ENCODE measurements at places on chromosomes 4 and X. TPM values are rescaled to one million over a fixed set of nuclear protein-coding genes. Genes with fewer than 3 reads are reported as not detected.

The NAP1L2 gene
- total RNA-seq, result 0.80 TPM

The SOWAHD gene
- total RNA-seq, result 9.9 TPM

The PLXNB3 gene
- total RNA-seq, result not detected

The SHOX gene
- not detected for total RNA-seq

The FUNDC1 gene
- total RNA-seq, result 6.6 TPM

The MUC7 gene
- total RNA-seq, result not detected

GRCh38 chr4:33739884-33740632, 2504.3 kb downstream of the ARAP2 start:
- DNase-seq, result no peak

DNA sequence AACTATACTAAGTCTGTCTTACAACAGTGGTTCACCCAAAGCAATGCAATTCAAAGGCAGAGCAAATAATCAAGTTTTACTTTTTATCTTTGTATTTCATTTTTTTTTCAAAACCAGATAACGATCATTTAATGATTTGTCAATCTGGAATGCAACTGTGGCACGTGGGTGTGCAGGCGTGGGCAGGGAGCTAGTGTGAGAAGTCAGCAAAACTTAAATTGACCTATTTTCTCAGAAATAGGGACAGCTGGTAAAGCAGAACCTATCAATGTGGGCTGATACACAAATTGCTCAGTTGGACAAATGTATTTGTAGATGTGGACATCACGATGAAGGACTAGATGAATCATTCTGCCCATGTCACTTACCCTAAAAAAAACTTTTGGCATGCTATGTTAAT, 105.6 kb downstream of the CBLL2 start:
- DNase-seq, result no peak

DNA sequence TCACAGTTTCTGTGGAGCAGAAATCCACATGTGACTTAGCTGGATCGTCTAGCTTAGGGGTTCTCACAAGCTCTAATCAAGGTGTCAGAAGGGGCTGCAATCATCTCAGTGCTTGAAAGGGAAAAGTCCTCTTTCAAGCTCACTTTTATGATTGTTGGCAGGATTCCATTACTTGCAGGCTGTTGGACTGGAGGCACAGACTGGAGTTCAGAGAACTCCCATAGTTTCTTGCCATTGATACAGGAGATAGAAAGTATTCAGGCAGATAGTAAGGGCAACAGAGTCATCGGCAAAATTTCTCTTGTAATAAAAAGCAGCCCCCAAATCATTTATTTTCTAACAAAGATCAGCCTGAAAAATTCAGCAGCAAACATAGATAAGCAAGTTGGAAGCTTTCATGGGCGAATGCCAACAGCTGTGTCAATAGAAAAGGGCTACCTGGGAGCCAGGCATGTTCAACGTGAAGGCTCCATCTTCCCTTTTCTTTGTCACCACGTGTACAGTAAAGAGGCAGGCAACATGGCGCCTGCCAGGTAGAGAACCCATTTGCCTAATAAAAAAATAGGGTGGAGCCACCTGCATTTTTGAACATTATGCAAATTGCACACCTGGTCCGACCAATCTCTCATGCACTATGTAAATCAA, 64.4 kb downstream of the CXCL13 start:
- no peak for DNase-seq

DNA sequence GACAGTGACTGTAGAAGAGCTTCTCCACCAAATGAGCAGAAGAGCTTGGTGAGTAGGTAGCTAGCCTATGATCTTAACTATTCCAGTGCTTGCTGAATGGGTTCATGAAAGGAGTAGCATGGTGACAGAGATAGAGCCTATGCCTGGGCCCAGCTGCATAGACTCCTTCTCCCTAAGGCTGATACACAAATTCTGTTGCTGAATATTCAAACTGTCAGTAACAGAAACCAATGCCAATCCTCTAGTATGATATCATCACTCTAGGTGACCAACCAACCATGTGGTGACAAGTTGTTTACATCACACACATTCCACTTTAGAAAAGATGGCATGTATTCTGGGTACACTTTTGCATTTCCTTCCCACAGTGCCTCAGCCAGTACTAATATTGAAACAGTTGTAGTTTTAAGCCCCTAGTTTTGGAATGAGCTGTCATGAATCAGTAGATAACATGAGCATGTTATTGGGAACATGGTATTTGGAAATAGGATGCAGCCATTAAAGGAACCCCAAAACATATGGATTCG, 103.4 kb upstream of the GRXCR1 start:
- DNase-seq, result no peak

GRCh38 chr4:118284169-118284568, 68.6 kb downstream of the PRSS12 start:
- no peak for DNase-seq

DNA sequence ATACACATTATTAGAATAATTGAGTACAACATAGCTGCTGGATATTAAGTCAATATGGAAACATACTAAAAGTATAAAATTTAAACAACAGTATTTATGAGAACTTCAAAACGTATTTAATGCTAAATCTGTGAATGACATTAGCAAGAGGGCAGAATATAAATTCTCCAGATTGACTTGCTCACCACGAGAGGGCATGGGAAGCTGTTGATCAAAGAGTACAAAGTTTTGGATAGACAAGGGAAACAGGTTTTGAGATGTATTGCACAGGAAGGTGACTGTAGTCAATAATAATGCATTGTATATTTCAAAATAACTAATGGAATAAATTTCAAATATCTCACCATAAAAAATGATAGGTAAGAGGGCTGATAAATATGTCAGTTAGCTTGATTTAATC, 768.2 kb downstream of the CENPC start:
- DNase-seq, result no peak

- DNase-seq, result no peak
Measured at GRCh38 chr4:45502471-45502870, 621.4 kb downstream of the GABRG1 start.

GRCh38 chr4:57580710-57581599, 470.8 kb upstream of the IGFBP7 start:
- DNase-seq, result no peak

GRCh38 chrX:106894978-106895452, 8.1 kb downstream of the RIPPLY1 start:
- no peak for DNase-seq

GRCh38 chrX:120625371-120625770, 4.5 kb downstream of the C1GALT1C1 start:
- DNase-seq, result no peak

DNA sequence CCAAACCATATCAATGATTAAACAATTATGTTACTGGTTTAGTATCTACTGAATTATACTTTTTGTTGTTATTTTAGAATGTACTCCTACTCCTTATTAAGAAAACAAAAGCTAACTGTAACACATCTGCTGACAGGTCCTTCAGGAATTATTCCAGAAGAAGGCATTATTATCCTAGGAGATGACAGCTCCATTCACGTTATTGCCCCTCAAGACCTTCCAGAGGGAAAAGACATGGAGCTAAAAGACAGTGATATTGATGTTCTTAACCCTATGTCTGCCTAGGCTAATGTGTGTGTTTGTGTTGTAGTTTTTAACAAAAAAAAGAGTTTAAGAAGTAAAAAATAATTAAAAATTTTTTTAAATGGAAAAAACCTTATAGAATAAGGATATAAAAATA, 206.8 kb upstream of the KLHL4 start:
- no peak for DNase-seq

Data from activated B cell treated with CpG ODN at 0.5 μM for 24 hours (primary cell).